ENCODE measurements at places on chromosomes 2 and 18.

- DNase-seq = no peak
Measured at GRCh38 chr2:164542581-164543021, 78.7 kb downstream of the GRB14 start.

- DNase-seq = no peak
Measured at GRCh38 chr2:35220461-35220860, 1135.1 kb upstream of the CRIM1 start.

DNA sequence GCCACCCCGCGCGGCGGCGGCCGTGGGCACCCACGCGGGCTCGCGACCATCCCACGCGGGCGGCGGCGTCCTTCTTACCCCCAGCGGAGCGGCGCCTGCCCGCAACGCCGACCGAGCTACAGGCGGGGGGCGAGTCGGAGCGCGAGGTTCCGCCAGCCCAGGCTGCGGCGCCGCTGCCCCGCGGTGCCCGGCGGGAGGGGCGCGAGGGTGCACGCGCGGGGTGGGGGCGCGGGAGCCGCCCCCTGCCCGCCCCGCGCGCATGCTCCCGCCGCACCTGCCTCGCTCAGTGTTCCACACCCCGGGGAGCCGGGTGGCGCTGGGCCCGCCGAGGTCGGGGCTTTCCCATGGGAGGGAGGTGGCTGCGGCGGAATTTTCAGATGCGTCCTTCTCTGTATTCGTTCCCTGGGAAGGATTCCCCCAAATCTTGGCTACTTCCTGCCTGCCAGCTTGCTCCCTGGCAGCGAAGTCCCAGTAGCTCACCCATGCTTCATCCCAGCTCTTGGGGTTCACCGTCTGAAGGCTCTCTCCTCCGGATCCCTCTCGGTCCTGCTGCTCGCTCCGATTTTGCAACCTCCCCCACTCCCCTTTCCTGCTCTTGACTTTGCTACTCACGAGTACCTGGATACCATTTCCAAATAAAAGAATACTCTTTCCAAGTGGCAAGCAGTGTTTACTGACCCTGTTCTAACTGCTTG is at the start of gene L3MBTL4:
TSS of gene L3MBTL4 (minus strand) at position 189 of the 695 bp plus-strand sequence. CDS start 103,286 bp downstream, outside the sequence.
- DNase-seq = no peak

- DNase-seq = no peak
Measured at GRCh38 chr18:62632788-62633455, 82.4 kb upstream of the PHLPP1 start.

GRCh38 chr2:152098496-152099366 is at the start of gene CACNB4:
Gene CACNB4 (minus strand): TSS chr2:152099044.
- peak; percentile 81 for DNase-seq

- DNase-seq = peak; percentile 9
Measured at GRCh38 chr2:68225119-68225632, 27.2 kb downstream of the PPP3R1 start.

GRCh38 chr2:237819231-237819630 is 20.7 kb downstream of the RBM44 start:
- no peak for DNase-seq

DNA sequence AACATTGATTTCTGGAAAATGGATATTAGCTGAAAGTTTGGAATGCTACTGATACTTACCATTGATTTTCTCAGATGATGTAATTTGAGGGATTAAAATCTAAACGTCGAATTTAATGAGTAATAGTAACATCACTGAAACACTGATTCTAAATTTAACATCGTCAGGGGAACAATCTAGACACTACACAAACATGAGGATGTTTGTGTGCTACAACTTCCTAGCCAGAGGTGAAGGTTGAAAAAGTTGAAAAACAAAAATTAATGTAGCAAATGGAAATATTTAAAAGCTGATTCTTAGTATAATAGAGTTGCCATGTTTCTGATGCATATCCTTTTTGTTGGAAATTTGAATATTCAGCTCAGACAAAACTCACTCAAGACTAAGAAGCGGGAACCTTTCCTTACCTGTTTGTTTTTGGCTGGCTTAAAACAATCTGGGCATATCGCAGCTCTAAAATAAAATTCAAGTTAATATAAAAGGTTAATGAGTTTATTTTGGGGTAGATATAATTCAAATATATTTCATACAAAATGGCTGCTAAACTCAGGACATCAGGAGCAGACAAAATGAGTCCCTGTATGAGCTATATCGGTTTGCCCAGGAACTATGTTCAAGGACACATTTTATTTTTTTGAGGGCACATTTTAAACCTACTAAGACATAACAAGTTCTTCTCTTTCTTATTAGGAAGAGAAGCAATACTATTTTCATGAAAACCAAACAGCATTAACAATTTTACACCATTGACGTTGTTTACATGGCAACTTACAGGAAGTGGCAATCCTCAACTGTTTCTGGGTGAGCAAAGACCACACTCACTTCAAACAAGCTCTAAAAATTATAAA is 52.6 kb upstream of the PEX13 start:
- no peak for DNase-seq

- DNase-seq = no peak
Measured at GRCh38 chr18:35436076-35436649, 59.0 kb upstream of the ZNF396 start.

- DNase-seq = no peak
Measured at GRCh38 chr18:31783059-31783458, 22.4 kb upstream of the SLC25A52 start.

GRCh38 chr2:25202275-25202674 is 33.9 kb upstream of the POMC start:
- no peak for DNase-seq

- no peak for DNase-seq
Measured at GRCh38 chr2:134690629-134691215, 28.1 kb downstream of the TMEM163 start.

DNA sequence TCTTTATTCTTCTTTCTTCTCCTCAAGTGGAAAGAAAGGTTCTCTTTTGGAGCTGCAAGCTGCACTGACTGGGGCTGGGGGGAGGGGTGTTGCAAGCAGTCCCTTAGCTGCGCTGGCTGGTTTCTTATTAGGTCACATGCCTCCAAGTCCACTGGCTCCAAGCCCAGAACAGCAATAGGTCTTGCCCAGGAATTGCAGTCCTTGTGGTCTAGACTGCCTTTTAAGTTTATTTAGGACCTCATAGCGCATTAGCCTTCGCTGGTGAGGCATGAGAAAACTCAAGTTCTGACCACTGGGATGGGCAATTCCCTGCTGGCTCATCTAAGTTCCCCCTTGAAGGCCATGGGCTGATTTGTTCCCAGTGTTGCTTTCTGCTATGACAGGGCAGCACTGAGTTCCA is 138.6 kb upstream of the SCN7A start:
- no peak for DNase-seq

DNA sequence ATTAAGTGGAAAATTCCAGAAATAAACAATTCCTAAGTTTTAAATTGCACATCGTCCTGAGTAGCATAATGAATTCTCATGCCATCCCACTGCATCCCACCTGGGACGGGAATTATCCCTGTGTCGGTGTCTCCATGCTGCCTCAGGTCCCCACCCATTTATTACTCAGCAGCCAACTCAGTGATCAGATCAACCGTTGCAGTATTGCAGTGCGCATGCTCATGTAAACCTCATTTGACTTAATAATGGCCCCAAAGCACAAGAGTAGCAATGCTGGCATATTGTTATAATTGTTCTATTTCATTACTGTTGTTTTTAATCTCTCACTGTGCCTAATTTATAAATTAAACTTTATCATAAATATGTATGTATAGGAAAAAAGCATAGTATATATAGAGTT is 214.4 kb downstream of the METTL4 start:
- no peak for DNase-seq

DNA sequence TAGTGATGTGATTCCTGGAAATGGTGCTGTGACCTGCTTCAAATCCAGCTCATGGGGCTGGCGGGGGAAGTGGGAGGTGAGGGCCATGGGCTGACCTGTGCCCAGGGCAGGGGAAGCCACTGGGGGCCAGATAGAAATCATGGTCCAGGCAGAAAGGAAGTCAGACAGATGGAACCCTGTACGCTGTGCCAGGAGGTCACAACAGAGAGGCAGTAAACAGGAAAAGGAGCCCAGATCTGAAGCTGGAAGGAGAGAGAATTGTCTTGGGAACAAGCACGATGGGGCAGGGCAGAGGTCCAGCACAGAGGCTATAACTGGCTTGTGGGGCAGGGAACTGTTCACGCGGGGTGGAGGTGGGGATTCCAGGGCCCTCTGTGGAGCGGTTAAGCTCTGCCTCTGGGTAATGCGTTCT is 76.0 kb downstream of the RNF144A start:
- peak; percentile 60 for DNase-seq

- no peak for DNase-seq
Measured at GRCh38 chr2:45469314-45470099, 141.6 kb downstream of the SRBD1 start.

GRCh38 chr2:241211276-241211675 is 22.8 kb downstream of the ANO7 start:
- DNase-seq = no peak

GRCh38 chr2:34705551-34706247 is 1106.6 kb upstream of the FAM98A start:
- DNase-seq = no peak

GRCh38 chr2:152632736-152633135 is 84.5 kb downstream of the PRPF40A start:
- no peak for DNase-seq

DNA sequence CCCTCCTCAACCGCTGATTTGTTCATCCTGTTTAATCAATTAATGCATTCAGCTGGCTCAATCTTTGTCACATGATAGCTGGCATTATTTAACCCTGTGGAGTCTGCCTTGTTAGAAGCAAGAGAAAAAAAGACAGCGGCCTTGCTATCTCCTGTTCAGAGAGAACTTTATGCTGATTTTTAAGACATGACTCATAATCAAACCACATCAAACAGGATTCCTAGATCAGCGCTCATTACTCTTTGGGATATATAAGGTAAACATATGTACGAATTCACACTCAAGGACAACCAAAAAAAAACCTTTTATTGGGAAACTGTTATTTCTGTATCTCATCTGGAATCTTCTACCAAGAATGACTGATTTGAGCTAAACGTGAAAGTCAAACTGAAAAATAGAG is 195.1 kb downstream of the C1D start:
- no peak for DNase-seq

GRCh38 chr2:234533626-234534025 is 36.7 kb upstream of the ARL4C start:
- no peak for DNase-seq

GRCh38 chr18:46939998-46940571 is 22.7 kb downstream of the KATNAL2 start:
- no peak for DNase-seq

DNA sequence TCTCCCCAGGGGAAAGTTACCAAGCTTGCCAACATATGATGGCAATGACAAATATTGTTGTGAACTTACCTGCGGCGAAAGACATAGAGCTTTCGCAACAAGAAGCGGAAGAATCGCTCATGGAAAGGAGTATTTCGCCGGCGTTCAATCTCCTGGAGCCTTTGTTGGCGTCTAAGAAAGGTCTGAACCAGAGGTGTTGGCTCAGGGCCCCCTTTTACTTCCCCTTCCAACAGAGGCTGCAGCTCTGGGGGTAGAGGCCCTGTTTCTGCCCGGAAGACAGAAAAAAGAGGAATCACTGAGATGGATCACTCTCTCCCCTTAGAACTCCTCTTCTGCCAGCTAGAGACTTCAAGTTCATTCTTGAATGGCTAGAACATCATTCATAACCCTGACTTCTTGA is 10.8 kb downstream of the GGCX start:
- no peak for DNase-seq

- DNase-seq = no peak
Measured at GRCh38 chr18:9743200-9744016, 35.3 kb downstream of the RAB31 start.

DNA sequence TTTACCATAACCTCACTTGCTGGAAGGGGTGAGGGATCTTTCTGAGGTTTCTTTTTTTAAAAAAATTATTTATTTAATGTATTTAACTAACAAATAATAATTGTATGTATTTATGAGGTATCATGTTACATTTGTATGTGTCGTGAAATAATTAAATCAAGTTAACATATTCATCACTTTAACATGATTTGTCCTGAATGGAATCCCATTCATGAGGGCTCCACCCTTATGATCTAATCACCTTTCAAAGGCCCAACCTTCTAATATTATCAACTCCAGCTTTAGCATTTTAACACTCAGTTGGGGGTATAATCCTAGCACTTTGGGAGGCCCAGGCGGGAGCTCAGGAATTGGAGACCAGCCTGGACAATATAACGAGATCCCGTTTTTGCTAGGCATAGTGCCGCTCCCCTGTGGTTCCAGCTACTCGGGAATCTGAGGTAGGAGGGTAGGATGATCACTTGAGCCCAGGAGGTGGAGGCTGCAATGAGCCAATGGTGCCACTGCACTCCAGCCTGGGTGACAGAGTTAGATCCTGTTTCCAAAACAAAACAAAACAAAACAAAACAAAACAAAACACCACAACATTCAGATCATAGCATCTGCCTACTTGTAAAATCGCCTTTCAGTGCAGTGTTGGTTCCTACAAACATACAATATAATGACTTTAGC is 1.1 kb upstream of the TAF4B start:
- no peak for DNase-seq

- DNase-seq = no peak
Measured at GRCh38 chr2:205806143-205806905, 124.0 kb downstream of the NRP2 start.

DNA sequence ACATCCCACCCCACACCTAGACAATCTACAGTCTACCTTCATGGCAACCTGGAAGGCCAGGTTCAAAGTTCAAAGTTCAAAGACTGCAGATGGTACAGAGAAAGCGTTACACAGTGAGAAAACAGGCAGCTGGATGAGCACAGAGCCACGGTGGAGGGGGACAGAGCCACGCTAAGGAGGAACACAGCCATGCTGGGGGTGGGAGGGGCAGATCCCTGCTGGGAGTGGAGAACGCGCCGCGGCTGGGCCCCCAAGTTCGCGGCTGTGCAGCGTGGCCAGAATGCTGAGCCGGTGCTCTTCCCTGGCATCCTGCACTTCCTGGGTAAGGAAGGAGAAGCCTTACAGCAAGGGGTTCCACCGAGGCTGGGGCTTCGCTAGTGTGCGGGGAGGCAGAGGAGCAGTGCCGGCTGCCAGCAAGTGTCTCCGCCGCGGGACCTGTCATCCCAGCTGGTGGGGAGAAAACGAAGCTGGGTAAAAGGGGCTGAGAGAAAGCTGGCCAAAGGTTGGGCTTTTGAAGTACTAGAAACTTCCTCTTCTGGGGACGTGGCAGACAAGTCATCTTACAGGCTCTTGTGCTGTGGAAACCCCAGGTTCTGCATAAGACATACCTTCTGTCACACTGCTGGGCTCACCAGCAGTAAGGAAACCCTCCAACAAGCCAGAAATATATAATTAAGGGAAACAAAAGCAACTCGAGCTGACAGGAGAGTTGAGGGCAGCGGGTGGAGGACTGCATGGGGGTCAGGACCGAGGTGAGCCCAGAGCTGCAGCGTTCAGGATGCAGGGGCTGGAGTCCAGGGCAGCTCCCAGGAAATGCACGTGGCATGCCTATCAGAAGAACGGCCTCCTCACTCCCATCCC is 115.5 kb downstream of the HDAC4 start:
- DNase-seq = peak; percentile 21

Measured in posterior cingulate gyrus (tissue), 11 donors.